ENCODE measurements at places on chromosomes 2 and 18. TPM values are rescaled to one million over a fixed set of nuclear protein-coding genes. Genes with fewer than 3 reads are reported as not detected.

Gene ALPP
- not detected for total RNA-seq

Gene KIF1A
- not detected for total RNA-seq

Gene GPR17
- total RNA-seq, result not detected

Gene RNF125
- 0.13 TPM for total RNA-seq

Gene DNAJC10
- 223 TPM for total RNA-seq

Gene IL36B
- not detected for total RNA-seq

Gene IKZF2
- total RNA-seq, result 5.5 TPM

Gene AP1S3
- total RNA-seq, result 22.6 TPM

All from aortic smooth muscle cell (primary cell).